Right cardiac atrium (tissue), 5 donors: ENCODE measurements at places on chromosomes 6 and 20. TPM values are rescaled to one million over a fixed set of nuclear protein-coding genes. Genes with fewer than 3 reads are reported as not detected.

Gene NKX2-2
- not detected for total RNA-seq

Gene OR2H2
- total RNA-seq = not detected

GRCh38 chr20:4664691-4665360 is 56.9 kb upstream of the PRND start:
- DNase-seq = peak; percentile 49

GRCh38 chr20:57944988-57945387 is 235.2 kb upstream of the PMEPA1 start:
- DNase-seq = no peak

DNA sequence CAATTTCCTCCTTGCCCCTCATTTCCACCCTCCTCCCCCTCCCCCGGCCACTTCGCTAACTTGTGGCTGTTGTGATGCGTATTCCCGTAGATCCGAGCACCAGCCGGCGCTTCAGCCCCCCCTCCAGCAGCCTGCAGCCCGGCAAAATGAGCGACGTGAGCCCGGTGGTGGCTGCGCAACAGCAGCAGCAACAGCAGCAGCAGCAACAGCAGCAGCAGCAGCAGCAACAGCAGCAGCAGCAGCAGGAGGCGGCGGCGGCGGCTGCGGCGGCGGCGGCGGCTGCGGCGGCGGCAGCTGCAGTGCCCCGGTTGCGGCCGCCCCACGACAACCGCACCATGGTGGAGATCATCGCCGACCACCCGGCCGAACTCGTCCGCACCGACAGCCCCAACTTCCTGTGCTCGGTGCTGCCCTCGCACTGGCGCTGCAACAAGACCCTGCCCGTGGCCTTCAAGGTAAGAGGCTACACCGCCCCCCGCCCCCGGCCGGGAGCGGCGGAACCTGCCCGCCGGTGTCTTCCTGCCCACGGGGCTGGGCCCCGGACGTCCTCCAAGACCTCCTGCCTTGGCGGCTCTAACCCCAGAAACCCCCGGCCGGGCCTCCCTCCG is 44.9 kb upstream of the SUPT3H start:
- peak; percentile 52 for DNase-seq

DNA sequence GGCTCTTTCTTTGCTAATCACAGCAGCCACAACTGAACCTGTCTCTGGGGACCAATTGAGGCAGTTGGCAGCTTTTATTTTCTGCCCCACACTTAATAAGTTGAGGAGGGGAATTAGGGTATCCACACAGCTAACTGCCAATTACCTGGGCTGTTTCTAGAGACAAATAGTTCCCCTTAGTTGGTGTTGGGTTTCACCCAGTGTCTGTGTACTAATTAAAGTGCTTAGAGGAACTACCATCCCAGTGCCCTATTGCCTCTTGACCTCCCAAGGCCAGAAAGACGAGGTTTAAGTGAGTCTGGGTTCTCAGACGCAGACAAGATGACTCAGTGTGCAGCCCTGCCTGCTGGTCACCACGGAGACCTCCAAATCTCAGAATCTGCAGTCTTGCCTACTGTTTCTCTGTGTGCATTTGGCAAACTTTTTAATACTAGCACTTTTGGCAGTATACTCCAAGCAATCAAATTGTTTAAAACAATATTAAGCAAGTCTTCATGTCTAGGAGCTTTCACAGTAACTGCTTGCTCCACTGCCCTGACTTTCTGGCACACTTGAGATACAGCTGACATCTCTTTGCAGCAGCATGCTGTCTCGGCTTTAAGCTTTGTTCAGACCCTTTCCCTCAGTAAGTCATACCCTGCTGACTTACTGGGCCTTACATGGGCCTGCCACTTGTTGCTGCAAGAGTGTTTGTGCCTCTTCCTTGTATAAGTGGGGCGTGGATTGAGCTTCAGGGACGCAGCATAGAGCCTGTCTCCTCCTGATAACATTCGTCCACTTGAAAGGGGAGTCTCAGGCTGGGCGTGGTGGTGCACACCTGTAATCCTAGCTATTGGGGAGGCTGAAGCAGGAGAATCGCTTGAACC is 31.9 kb downstream of the STK35 start:
- peak; percentile 51 for DNase-seq

DNA sequence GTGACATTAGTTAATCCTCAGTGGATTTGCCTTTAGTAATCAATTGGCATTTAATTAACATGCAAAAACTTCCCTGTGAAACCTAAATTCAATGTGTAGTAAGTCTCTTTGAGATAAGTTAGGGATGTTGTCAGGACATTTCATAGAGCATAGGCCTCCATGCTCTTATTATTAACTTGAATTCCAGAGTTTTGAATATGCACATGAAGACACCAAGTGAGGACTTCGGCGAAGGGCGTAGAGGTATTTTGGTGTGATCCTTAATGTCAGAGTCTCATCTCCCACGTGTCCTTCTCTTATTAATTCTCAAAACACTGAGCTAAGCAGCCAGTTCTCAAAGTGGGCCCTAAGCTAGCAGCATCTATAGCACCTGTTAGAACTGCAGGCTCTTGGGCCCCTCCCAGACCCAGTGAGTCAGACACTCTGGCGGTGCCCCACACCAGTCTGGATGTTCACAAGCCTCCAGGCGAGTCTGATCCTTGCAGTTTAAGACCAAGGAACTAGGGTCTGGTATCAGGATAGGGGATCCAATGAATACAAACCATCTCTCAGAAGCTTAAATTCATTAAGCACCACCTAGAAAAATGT is 292.1 kb downstream of the QKI start:
- DNase-seq = no peak

GRCh38 chr6:98827295-98828159 is 6.8 kb upstream of the POU3F2 start:
- no peak for DNase-seq

- no peak for DNase-seq
Observed at GRCh38 chr20:4192378-4193068, 177.2 kb upstream of the RNF24 start.

Gene MAK
- 0.11 TPM for total RNA-seq

Gene APOBEC2
- 80.1 TPM for total RNA-seq

- DNase-seq = no peak
Observed at GRCh38 chr6:22755605-22756004, 186.2 kb downstream of the HDGFL1 start.

Gene ARHGAP40
- not detected for total RNA-seq

Gene HLA-DRB1
- total RNA-seq = 33.7 TPM

Gene PNPLA1
- not detected for total RNA-seq

Gene EPPIN
- 0.09 TPM for total RNA-seq

DNA sequence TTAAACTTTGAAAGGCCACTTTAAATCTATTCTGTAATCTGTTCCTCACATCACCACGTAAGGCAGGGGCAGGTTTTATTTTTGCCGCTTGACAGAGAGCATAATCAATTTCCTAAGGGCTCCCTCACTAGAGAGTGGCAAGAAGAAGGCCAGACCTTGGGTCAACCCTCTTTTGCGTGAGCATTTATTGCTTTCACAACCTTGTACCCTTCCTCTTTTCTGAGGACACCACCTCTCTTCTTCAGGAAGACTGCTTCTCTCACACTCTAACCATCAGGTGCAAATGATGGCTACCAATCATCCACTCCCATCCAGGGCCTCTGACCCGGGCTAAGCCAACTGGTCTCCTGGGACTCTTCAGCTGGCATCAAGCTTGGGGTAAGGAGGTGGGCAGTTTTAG is 25.2 kb upstream of the QKI start:
- DNase-seq = no peak

Gene C20orf202
- 0.15 TPM for total RNA-seq
